ENCODE measurements at places on chromosomes 12 and 14. TPM values are rescaled to one million over a fixed set of nuclear protein-coding genes. Genes with fewer than 3 reads are reported as not detected.

GRCh38 chr12:58764100-58764953 is 156.0 kb downstream of the LRIG3 start:
- no peak for DNase-seq

Gene LYZ
- total RNA-seq: 0.34 TPM

Gene SERPINA5
- 1.9 TPM for total RNA-seq

DNA sequence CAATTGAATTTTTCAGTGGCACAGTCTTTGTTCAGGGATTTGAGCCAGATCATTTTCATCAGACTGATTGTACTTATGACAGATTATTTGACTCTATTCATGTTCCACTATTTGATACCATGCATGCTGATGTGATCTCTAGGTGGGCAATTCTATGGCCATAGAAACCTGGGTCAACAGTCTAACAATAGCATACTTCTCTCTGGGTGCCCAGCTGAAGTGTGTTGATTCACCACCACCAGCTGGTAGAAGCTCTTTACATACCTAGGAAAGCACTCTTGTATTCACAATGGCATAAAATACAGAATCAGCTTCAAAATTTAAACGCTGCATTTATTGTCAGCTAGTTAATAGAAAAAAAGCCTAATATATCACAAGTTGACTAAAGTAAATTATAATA is 90.2 kb upstream of the TMTC2 start:
- no peak for DNase-seq

- no peak for DNase-seq
Measured at GRCh38 chr12:16437926-16438325, 90.5 kb downstream of the MGST1 start.

- no peak for DNase-seq
Measured at GRCh38 chr12:123607756-123608155, 5.9 kb downstream of the DDX55 start.

Gene LMNTD1
- not detected for total RNA-seq

GRCh38 chr12:121577443-121578180 is 3.2 kb downstream of the KDM2B start:
- DNase-seq: peak; percentile 55

DNA sequence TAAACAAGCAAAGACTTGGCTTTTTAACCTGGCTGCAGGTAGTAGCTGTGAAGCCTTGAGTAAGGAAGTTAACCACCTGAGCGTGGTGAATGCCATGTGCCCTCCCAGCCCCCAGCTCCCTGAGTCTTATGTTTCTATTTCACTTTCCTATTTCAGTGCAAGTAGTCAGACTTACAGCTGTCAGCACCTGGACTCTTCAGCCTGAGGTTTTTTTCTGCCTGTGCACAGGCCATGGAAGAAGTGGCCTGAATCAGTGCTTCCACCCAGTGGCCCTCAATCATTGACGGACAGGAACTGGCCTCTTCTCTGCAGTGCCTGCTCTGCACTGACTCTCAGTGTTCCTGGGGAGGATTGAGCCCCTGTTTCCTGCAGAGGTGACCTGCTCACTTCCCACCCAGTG is 796.4 kb downstream of the MED13L start:
- no peak for DNase-seq

Gene PELI2
- total RNA-seq: 28.8 TPM

DNA sequence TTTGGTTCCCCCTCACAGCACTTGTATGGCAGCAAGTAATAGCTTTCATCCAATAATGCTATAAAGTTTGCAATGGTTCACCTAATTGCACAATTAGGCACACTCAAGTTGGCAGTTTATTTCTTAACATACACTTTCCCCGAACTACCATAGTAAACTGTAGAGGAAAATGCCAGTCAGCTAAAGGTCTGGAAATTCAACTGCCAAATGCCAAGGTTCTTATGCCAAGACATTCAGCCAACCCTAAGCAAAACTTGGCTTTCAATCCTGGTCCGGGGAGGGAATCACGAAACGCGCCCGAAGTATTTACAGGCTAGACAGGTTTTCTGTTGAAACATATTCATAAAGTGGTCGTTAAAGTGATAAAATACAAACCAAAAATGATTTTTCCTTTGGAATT is 1512.4 kb upstream of the FLRT2 start:
- DNase-seq: no peak

DNA sequence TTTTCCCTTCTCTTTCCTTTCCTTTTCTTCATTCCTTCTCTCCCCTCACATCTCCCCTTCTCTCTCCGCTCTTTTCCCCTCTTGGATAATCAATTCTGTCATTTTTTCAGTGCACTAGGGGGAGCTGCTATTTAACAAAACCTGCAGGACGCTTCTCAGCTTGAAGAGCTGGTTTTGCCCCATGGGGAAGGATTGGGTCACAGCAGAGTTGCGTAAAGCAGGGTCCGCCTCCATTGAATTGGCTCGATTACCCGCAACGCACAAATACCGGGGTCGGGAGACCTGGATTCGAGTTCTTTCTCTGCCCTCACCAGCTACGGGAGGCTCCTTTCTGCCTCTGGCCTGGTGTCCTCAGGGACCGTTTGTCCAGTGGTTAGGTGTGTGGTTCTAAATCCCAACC is 42.1 kb upstream of the CHGA start:
- peak; percentile 58 for DNase-seq

DNA sequence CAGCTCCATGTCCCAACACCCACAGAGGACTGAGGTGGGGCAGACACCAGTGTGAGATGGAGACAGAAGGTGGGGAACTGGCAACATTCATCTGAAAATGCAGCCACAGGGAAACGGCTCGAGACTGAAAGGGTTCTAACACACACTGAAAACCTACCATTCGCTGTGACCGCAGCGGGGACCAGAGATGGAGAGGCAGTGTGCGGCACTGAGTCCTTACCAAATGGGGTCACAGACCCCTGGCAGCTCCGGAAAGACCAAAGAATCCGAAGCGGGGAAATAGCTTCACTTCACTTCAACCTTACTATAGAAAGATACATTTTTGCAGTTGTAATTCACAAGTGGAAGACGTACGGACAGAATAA is 9.6 kb downstream of the BAG5 start:
- DNase-seq: no peak

DNA sequence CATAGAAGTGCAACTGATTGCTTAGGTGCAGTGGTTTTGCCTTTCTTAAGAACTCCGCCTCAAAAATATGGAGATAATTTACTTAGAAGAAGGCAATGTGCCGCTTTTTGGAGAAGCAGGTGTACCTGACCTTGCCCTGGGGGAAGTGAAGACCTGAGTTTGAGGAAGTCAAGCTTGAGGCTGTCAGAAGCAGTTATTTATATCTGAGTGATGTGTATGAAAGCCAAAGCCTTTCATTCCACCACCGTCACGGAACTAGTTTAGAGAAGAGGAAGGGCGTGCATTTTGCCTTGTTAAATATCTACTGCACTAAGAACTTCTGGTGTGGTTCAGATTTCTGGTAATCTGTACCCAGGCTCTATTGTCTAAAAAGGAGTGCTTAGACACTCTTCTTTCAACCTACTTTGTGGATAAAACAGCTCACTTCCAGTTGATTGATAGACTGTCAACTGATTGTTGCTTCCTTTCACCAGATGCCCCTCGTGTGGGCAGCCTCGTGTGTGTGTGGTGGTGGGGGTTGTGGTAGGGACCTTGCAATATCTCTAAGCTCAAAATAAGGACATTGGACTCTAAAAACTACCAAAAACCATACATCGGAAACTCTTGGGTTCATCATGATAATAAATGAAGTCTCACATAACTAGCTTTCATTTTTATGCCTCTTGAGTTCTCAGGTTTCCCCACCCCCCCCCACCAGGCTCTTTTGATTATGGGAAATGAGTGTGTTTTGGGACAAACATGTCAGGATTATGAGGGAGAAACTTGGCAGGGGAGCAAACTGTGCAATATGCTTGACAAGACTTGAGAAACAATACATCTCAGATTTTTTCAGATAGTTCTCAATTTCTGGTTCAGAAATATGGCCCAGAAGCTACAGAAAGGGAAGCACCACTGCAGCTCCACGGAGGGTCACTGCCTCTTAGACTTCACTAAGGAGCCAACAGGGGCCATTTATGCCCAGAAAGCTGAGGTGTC is 78.6 kb downstream of the ARF6 start:
- DNase-seq: no peak

Gene RASSF9
- 0.39 TPM for total RNA-seq

DNA sequence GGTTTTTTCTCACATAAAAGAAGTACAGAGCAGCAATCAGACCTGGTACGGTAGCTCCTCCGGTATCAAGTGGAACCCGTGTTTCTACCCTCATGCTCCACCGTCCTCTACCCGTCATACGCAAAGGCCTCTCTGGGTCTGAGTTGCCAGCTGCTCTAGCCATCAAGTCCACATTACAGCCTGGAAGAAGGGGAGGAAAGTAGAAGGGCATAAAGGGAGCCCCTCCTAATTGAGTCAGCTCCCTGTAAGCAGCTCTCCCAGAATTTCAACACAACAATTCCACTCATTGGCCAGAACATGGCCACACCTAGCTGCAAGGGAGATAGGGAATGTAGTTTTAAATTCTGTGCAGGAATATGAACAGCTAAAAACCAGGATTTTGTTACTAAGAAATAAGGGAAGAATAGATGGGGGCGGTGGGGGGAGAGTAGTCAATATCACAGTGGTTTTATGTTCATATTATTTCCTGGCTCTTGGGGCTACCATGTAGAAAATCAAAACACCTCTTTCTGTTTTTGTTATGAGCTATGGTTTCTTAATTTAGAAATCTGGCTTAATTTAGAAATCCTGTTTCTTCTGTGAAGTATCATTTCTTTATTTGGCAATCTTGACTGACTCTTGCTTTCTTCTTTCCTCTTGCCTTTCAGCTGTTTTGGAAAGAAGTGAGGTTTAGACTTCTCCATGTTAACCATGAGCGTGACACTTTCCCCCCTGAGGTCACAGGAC is 103.9 kb downstream of the AKAP6 start:
- DNase-seq: no peak
